ENCODE measurements at places on chromosomes 7 and 10.

GRCh38 chr10:14439451-14440259, 108.9 kb upstream of the FRMD4A start:
- DNase-seq: no peak

DNA sequence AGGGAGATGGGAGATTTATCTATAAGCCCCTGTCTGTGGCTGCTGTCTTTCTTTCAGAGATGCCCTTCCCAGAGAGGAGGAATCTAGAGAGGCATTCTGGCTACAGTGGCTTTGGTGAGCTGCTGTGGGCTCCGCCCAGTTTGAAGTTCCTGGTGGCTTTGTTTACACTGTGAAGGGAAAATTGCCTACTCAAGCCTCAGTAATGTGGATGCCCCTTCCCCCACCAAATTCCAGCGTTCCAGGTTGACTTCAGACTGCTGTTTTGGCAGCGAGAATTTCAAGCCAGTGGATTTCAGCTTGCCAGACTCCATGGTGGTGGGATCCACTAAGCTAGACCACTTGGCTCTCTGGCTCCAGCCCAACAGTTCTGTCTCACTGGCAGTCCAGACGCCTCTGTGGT, 951.6 kb downstream of the CCSER2 start:
- no peak for DNase-seq

DNA sequence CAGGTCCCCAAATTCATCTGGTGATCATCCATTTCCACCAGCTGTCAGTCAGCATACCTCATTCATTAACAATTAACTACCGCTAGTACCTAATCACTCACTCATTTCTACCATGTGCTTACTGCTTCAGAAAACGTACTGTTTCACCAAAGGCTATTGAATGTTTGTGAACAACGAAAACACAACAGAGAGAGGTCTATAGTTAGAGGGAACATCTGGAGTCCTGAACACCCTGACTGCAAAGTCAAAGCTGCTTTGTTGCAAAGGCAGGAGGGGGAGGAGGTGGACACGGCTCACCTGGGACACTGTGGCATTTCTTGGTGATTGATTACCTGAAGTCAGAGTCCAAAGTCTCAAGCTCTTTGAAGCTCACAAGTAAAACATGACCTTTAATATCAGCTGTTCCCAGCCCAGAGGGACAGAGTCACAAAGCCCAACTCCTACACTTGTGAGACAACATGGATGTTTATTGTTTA, 342.3 kb upstream of the ADARB2 start:
- no peak for DNase-seq

DNA sequence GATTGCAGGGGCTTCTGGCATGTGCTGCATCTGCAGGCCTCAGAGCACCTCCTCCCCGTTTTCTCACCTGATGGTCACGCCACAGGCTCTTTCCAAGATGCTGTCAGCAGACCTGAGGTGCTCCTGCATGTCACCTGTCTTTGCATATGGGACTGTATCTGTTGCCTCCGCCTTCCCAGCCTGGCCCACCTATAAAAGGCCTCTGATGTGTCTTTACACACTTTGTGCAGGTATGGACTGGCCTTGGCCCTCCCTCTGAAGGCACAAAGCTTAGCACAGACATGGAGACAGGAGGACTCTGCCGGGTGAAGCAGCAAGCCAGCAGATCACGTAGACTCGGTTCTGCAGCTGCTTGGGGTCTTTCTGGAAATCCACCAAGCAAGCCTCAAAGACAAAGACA, 220.9 kb upstream of the PPP2R2D start:
- no peak for DNase-seq

DNA sequence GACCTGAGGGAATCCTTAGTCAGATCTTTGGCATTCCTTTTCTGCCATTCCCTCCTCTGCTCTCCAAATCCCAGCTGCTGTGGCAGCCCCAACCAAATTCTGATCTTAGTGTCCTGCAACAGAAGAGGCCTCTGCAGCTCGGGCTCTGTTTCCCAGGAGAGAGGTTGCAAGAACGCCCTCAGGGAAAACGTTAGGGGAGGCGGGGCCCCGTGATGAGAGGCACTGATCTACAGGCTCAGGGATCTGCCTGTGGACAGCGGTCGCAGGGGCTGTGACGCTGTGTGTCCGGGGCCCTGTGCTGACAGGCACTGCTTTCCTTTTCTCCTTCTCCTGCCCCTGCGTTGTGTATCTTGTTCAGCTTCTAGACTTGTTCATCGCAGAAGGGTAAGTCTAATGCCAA, 57.3 kb upstream of the DPYSL4 start:
- no peak for DNase-seq

- DNase-seq: no peak
These were observed 16.0 kb upstream of the PRSS1 start for GRCh38 chr7:142733271-142733670.

GRCh38 chr10:79224992-79225391, 122.3 kb upstream of the PPIF start:
- no peak for DNase-seq

DNA sequence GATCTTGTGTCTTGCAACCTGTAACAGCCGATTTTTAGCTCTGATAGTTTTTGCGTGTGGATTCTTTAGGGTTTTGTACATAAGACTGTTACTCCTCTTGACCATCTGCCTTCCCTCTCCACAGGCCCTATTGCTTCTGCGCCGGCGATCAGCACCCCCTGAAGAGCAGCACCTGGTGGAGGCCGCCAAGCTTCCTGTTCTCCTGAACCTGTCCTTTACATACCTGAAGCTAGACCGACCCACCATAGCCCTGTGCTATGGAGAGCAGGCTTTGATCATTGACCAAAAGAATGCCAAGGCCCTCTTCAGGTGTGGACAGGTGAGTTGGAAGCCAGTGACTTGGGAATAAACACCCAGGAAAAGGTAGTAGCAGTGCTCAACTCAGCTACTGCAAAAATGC, 12.6 kb downstream of the FKBP6 start:
- DNase-seq: no peak

DNA sequence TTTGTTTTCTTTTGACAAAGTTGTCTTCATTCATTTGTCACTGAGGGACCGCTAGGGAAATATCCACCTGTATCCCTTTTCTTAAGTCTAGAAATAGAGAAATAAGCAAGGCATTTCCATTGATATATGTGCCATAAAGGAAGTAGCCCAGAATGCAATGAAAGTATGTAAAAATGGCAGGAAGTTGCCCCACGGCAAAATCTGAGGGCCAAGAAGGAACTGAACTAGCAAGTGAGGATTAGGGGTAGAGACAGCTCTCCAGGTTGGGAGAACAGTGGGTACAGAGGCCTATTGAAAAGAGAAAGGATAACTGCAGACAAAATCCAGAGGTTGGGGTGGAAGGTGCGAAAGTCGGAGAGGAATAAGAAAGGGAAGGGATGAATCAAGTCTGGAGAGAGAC, 56.6 kb upstream of the TOMM7 start:
- no peak for DNase-seq

- no peak for DNase-seq
These were observed 170.4 kb upstream of the C7orf33 start for GRCh38 chr7:148419856-148420832.

DNA sequence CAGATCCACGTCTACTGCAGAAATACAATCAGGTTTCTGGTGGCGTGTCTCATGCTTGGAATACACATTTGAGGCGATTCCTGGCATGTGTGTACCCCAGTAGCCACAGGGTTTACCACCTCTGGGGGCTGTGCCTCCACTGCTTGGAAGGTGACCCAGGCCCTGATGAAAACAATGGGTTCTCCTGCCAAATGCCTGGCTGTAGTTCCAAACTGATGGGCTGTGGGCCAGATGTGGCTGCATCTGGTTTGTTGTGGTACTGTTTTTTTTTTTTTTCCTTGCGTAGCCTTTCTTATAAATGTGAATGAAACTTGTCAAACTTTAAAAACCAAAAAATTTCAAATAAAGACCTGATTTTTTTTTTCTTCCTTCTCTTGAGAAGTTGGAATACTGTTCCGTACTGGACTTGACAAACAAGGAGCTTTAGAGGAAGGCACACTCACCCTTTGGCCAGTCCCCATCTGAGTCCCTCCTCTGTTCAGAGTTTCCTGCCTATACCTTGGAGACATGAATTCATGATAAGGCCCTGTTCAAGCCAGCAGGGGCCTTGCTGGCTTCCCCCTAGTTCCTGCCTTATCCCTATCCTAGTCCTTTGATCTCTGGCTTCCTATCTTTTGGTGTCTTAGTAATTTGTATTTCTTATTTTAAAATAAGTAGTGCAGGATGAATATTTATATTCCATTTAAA, 217.1 kb downstream of the PHTF2 start:
- DNase-seq: no peak

- no peak for DNase-seq
These were observed 33.2 kb upstream of the TPK1 start for GRCh38 chr7:144869082-144869481.

GRCh38 chr10:43595739-43596298, 10.4 kb upstream of the ZNF485 start:
- no peak for DNase-seq

Measured in activated CD4-positive, alpha-beta T cell treated with anti-CD3 and anti-CD28 coated beads, Interleukin-2, amount 50 U/mL, for 1 hour (primary cell).